ENCODE measurements at places on chromosomes 4 and X.

DNA sequence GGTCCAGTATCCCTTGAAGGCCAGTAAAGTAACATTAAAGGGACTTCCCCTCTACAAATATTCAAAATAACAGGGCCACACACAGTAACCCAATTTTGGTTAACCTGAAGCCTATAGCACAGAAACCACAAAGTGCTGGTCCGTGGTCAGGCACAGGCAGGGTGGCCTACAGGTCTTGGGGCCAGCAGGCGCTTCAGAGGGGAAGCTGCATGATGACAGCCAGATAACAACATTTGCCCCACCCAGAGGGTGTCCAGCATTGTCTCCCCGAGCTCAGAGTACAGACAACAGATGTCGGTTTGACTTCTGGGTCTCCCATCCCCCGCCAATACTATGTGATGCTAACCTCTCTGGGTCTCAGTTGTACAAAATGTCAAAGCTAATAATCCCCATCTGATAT lies 51.1 kb downstream of the SH3KBP1 start:
- no peak for DNase-seq

DNA sequence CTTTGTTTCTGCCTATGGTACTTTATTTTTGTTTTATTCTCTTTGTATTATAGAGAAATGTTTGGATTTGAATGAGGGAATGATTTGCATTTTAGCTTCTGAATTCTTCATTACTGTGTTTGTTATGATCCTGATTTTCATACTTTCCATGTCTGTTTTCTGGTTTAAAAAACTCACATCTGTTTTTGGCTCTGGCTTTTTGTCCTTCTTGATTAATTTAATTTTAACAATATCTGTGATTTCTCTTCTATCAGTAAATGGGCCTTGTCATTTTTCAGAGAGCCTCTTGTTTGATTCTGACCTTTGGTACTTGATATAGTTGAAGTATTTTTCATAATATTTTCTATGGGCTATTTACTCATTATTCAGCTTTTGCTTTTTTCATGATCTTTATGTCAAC lies 341.6 kb upstream of the HAND2 start:
- no peak for DNase-seq

DNA sequence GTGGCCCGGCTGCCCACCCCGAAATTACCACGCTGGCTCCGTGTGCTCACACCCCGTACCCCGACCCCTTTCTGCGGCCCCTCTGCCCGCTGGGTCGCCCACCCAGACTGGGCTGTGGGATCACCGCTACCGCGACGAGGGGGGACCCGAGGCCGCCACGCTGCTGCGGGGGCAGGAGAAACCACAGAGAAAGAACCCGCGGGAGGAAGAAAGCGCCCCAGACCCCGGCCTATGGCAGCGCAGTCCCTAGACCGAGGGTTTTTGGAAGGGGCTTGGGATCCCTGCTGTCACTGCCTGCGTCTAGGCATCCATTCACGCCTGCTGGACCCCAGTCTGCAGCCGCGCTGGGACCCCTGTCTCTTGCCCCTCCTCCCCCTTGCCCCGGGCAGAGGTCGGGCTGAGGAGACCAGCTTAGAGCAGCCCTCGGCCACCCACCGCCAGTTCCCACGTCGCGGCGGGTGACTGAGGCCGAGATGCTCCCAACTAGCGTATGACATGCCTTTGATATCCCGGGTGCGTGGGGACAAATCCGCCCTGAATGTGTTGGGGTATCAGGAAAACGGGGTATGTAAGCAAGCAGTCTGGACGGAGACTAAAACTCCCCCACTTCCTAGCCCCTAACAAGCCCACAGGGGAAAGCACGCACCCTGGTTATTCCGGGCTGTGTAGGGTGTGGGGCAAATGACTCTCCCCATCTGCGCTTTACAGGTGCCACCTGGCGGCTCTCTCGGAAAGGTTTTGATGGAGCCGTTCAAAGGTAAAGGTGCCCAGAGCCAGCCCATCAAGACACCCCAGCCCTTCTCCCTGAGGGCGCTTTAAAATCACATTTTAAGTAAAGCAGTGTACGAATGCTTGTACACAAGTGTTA lies 862 bp upstream of the INPP4B start:
- DNase-seq: no peak

DNA sequence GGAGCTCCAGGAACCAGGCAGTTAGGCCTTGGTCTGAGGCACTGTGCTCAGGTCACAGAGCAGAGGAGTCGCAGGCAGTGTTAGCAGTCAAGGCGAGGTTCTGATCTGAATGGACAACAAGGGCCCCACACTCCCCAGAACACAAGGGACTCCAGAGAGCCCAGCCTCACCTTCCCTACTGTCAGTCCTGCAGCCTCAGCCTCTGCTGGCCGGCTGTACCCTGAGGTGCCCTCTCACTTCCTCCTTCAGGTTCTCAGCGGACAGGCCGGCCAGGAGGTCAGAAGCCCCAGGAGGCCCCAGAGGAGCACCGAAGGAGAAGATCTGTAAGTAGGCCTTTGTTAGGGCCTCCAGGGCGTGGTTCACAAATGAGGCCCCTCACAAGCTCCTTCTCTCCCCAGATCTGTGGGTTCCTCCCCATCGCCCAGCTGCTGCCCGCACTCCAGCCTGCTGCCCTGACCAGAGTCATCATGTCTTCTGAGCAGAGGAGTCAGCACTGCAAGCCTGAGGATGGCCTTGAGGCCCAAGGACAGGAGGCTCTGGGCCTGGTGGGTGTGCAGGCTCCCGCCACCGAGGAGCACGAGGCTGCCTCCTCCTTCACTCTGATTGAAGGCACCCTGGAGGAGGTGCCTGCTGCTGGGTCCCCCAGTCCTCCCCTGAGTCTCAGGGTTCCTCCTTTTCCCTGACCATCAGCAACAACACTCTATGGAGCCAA lies 26.2 kb downstream of the MAGEA9 start:
- no peak for DNase-seq

DNA sequence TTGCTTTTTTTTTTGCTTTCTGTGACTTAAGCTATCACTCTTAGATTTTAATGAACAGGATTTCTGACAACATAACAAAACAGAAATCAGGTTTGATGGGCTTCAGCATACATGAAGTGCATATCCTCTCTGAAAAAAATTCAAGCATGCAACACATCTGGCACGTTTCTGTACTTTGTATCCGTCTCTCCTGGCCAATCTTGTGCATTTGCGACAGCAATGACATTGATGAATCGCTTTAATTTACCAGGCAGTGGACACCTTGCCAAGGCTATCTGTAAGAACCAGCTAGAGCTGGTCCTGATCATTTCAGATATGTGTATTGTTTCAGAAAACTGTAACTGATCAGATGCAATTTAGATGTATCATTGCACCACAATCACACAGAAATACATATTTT lies 93.3 kb downstream of the CCSER1 start:
- no peak for DNase-seq

DNA sequence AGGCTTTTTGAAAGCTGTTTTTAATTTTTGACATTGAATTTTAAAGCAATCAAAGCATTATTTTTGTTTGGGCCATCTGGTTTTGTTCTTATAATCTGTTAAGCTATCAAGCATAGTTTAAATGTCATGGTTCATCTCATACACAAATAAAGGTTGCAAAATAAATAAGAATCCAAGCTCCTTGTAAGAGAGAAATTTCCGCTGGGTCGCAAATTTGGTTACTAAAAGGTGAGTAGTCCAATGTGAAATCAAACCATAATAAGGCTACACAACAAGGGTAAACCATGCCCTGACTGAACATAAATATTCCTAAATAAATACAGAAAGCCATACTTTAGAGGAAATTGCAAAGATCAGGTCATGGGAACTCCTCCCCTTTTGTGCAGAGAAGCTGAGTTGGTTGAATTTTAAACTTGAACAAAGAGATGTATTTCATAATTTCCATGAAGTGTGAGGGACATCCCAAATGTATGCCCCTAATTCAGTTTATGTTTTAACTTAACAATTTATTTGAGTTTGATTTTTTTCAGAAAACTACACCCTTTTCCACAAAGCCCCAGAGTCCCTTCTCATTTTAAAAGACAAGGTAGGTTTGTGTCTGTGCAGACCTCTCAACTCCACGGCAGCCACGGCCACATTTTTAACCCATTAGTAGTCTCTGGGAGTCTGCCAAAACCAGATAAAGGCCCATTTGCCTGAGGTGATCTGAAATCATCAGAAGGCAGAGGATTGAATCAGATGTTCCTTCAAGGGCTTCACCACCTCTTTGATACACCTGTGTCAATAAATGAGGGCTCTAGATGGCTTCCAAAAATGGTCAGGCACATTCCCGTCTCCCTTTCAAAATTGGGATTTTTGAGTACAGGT lies 85.2 kb downstream of the PLAC1 start:
- no peak for DNase-seq

- no peak for DNase-seq
These were observed 37.6 kb downstream of the TNIP3 start for GRCh38 chr4:121126449-121127006.

- no peak for DNase-seq
These were observed 25.6 kb downstream of the PPP2R2C start for GRCh38 chr4:6446538-6447451.

DNA sequence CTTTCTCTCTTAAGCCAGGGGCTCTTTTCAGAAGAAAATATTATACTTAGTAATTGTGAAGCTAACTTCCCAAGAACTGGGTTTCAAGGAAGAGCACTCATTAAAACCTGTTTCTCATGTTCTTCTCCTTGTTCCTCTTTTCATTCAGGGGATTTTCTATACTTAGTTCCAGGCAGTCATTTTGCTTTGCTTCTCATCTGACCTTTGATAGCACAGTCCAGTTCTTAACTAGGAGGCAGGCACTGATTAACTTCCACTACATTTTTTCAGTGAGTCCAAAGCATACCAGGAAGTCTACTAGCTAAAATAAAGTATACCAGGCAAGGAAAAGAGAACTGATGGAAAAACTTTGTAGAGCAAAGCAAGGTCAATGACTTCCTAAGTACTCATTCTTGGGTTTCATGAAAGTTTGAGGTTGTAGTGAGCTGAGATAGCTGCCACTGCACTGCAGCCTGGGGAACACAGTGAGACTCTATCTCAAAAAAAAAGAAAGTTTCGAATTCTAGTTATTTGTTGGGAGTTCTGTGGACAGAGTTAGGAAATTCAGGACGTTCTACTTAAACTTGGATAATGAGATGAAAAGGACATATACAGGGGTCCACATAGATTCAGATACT lies 190.1 kb upstream of the HS3ST1 start:
- DNase-seq: no peak

DNA sequence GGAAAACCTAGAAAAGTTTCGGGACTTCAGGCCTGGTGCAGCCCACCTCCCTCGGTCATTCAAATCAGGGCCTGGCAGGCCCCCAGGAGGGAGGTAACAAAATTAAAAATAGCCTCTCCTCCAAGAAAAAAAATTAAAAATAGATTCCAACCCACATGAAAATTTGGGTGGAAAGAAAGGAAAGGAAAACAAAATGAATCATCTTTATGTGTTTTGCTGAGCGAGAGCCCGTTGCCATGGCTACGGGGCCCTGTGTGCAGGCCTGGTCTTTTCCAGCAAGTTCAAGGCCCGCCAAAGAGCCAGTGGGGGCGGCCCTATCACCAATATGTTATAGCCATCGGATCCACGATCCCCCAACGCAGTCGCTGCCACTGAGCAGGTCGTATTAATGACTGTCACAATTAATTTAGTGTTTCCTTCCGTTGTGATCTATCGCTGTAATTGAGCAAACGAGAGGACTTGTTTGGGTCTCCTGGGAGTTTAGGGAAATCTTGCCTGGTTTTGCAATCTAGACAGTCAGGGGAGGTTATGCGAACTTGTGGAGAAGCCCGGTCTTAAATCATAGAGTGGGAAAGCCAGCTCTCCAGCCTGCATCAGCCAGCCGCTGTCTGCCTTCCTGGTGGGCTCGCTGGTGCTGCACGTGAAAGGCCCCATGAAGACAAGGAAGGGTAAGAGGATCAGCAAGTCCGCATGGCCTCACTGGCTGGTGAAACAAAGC lies 452.4 kb downstream of the BCOR start:
- no peak for DNase-seq

- no peak for DNase-seq
These were observed 9.6 kb downstream of the XIAP start for GRCh38 chrX:123869488-123869887.

DNA sequence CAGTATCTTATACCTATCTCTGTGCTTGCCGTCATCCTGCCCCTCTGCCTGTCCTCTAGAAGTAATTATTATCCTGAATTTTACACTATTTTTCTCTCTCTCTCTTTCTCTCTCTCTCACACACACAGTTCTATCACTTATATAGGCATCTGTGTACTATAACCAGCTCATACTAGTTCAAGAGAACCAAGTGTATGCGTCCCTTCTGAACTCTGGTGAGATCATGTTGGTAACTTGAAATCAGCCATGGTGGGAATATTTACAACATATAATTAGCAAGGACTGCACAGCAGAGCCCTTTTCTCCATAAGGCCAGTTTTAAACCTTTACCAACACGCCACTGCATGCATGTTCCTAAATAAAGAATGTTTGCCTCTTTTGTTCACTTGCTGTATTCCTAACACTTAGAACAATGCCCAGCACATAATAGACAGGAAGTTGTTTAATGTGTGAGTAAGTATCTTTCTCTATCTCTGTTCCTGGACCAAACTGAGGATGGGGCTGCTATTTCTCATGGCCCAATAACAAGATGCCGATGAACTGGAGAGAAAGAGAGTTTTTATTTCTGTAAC lies 51.1 kb upstream of the IL21 start:
- no peak for DNase-seq

DNA sequence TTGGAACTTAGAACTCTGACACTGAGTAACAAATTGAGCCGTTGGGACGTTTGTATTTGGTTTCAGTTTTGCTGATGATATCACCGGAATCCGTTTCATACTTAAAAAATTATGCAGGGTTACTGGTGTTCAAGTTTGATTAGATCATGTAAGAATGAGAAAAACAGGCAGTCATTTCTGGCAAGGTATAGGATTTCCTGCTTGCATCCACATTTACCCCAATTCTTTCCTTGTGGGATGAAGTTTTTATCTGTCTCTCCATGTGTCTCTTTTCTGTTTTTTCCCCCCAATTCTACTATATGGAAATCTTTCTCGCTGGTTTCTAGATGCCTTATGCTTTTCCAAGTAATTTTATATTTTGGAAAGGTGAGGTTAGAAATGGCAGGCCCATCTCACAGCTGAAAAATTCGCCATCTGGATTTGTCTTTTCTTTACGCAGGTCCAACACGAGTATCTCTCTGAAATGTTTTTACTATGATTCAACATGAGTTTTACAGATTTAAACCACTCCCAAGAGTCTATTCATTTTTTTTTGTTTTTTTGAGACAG lies 197.9 kb downstream of the SHOX start:
- DNase-seq: no peak

- DNase-seq: no peak
These were observed 424.8 kb upstream of the MAD2L1 start for GRCh38 chr4:120491481-120491880.

DNA sequence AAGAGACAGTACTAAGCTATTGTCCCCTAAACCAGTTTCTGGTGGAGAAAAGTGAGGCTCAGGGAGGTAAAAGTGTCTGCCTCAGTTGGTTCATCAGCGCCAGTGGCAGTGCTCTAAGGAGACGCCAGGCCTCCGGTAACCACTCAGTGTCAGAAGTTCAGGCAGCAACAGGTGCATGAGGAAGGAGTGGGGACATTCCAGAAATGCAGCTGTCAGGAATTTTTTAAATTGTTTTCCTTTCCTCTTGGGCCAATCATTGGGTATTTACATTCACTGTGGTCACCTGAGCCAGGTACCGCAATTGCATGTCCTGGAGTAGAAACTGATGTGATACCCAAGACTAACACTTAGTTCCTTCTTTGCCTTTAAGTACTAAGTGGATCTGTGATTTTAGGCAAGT lies 40.2 kb upstream of the HS3ST1 start:
- DNase-seq: no peak
